ENCODE measurements at places on chromosomes 6 and 20. TPM values are rescaled to one million over a fixed set of nuclear protein-coding genes. Genes with fewer than 3 reads are reported as not detected.

- no peak for DNase-seq
These were observed 9.2 kb upstream of the EFHC1 start for GRCh38 chr6:52410979-52411378.

DNA sequence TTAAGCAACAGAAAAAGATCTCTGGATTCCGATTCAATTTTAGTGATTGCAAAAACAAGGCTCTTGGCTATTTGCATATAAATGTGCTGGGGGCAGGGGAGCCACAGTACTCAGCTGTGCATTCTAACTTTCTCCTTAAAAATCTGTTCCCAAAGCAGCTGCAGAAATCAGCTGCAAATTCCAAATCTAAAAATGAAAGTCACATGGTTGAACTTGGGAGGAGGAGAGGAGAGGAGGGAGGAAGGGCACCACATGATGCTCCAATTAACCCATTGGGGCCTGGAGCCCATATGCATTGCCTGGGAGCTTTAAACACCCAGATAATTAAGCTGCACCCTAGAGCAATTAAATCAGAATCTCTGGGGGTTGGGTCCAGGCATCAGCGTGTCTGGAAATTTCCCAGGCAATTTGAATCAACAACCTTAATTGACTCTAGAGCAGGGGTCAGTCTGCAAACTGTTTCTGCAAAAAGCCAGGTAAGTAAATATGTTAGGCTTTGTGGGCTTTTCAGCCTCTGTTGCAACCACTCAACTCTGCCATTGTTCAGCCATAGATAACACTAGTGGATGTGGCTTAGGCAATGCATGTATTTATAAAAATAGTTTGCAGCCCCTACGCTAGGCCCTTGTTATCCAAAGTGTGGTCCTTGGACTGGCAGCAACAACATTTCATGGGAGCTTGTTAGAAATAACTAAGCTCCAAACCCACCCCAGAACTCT is 508.1 kb downstream of the KIF16B start:
- DNase-seq = no peak

DNA sequence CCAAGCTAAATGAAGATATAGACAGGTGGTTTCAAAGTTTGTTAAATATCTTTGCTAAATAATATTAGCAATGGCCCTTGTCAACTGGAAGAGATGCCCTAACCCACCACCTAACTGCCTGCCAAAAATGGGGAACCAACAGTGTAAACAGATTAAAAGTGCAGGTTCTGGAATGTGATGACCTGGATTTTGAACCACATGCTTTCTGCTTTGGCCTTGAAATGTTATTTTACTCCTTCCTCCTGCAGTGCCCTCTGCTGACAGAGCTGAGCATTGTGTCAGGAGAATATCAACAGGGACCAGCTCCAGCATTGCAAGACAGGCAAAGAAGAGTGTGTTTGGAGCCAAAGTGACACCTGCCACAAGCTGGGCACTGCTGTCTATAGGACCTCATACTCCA is 226.6 kb downstream of the MYLK4 start:
- no peak for DNase-seq

- DNase-seq = no peak
These were observed 46.6 kb downstream of the DTNBP1 start for GRCh38 chr6:15616261-15616660.

DNA sequence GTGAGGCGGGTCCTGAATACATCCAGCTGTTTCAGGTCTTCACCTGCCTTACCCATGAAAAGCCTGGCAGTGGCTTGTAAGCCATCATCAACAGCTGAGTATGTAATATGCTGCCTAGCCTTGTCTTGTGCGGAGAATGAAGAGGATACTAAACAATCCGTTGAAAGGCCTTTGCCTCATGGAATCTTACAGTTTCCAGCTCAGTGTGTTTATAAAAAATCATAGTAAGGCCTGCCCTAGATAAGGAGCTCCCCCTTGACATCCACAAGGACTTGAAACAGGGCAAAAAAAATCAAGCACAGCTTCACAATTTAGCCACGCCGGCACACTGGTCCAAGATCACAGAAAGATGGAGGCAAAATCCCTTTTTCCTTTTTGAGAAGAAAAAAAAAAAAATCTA is 115.7 kb downstream of the KIF16B start:
- DNase-seq = no peak

DNA sequence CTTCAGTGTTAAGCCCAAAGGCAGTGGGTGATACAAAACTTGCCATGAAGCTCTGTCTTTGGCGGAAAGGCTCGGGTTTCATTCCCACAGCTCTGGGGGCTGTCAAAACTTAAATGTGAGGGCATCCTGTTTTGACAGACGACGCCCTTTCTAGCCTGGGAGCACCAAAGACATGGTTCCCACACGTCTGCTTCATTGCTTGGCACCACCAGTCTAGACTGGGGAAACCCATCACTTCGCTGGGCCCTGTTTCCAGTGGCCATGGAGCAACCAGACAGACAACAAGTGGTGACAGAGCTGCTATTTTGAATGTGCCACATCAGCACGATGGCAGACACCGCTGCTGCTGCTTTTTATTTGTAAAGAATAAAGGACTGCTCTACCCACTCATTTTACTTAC is 127.5 kb downstream of the SASH1 start:
- no peak for DNase-seq

DNA sequence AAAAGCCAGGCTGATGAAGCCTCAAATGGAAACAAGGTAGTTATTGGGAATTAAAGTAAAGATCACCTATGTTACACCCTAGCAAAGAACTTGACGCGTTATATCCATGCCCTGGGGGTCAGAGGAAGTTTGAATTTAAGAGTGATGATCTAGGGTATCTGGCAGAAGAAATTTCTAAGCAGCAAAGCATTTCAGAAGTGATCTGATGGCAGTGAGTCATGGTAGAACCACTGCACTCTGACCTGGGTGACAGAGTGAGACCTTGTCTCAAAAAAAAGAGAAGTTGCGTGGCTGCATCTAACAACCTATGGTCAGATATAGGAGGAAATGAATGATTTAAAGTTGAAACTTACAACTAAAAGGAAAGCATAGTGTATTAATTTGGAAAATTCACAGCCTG is 45.2 kb downstream of the SCP2D1 start:
- no peak for DNase-seq

DNA sequence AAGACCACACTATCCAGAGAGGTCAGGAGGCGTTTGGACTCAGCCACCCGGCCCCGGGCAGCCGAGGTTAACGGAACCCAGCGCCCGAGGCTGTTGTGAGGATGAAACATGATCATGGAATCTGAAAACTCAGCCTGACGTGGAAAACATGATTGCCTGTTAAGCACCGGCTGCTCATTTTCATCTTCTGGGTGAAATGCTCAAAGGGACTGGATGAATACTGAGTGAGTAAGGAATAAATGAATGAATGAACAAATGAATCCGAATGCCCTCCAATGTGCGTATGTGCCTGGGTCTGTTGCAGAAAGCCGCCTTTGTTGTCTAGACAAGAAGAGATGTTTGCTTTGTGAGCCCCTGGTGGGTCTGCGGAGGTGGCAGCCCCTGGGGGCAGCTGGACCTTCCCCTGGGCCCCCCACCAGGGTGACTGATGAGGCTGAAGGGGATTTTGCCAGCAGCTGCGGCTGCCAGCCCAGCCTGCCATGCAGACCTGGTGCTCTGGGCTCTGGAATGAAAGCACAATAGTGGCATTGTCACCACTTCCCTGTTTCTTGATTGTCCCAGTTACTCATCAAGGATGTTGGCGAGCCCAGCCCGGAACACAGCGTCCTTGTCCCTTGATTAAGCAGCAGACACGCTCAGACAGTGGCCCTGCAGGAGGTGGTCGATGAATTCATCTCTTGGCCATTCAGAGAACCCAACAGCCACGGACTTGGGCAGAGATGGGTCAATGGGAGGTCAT is 211.1 kb downstream of the ANKRD60 start:
- no peak for DNase-seq

DNA sequence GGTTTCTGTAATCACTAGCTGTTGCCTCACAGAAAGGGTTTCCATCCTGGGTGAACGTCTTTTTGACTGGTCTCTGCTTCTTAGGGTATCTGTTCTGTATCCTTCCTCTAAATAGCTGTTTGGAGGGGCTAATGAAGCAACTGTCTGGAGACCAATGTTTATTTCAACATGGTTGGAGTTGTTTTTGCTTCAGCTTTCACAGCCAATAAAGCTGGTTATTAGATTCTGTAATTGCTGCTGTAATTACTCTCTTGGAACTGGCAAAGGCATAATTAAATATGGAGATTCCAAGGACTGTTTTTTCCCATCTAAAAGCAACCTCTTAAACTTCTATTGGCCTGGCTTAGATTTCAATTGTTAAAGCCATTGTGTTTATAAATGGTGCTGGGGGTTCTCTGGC is 31.9 kb downstream of the CHMP4B start:
- no peak for DNase-seq

- no peak for DNase-seq
These were observed 201.0 kb downstream of the PRL start for GRCh38 chr6:22095836-22096235.

GRCh38 chr6:82914511-82914910 is 151.1 kb downstream of the UBE3D start:
- DNase-seq = no peak

GRCh38 chr6:127069659-127070279 is 48.7 kb upstream of the RSPO3 start:
- no peak for DNase-seq

DNA sequence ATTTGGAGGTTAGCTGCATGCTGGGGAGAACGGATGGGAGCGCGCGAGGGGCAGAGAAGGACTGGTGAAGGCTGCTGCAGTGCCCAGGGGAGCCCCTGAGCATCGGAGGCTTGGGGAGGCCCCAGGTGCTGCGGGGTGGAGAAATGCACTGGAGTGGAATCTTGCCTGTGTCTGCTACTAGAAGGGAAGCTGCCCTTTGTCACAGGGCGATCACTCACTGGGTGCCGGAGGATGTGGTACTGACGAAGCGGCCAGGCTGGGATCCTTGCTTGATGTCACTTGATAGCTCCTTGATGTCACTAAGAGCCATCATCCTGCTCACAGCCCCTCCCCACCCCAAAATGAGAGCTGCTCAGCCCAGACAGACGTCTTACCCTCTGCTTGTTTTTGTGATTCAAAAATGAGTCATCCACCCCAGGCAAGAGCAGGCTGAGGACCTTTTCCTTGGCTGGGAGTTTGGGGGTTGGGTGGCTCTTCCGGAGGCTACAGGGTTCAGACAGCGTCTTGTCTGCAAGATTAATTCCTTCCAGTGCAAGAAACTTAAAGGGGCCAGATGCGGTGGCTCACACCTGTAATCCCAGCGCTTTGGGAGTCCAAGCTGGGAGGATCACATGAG is 62.6 kb upstream of the PMEPA1 start:
- no peak for DNase-seq

DNA sequence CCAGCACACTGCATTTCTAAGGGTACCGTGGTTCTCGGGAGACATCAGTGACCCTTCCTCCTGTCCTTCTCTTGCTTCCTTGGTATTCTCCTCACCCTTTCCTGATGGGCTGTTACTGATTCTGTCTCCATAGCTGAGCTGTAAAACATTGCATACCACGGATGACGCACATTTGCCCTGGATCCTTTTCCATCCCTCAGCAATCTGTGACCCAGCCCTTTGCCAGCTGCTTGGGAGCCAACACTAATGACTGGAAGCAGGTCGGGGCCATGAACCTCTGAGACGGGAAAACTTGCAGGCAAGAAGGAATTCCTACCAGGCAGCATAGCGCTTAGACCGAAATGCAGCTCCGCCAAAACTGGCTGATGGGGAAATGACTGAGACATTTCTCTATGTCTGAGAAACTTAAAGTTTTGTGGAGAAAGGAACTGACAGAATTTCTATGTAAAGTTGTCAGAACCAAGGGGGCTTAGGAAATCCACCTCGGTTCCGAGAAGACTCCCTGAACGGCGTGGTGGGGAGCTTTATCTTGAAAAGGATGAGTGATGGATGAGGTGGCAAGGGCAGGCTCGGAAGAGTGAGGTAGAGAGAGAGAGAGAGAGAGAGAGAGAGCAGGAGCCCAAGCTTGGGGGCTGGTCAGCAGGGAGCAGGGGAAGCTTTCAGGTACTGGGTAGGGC is 19.2 kb downstream of the TUBB2B start:
- no peak for DNase-seq

GRCh38 chr20:31875671-31876070 is 5.2 kb downstream of the TTLL9 start:
- no peak for DNase-seq

Gene KCNG1
- polyA plus RNA-seq = 3.9 TPM

Gene ADGRG6
- polyA plus RNA-seq = 30.0 TPM

Gene VWA7
- 9.4 TPM for polyA plus RNA-seq

Gene IL17F
- polyA plus RNA-seq = 0.32 TPM

Gene OR2B6
- polyA plus RNA-seq = 0.17 TPM

Gene FNDC11
- 0.98 TPM for polyA plus RNA-seq

Gene NPEPL1
- 36.8 TPM for polyA plus RNA-seq

Gene GNMT
- 0.53 TPM for polyA plus RNA-seq

Gene DLK2
- 0.90 TPM for polyA plus RNA-seq

Measured in right renal cortex interstitium (tissue), 3 donors.